ENCODE measurements at places on chromosomes 3 and 15.

DNA sequence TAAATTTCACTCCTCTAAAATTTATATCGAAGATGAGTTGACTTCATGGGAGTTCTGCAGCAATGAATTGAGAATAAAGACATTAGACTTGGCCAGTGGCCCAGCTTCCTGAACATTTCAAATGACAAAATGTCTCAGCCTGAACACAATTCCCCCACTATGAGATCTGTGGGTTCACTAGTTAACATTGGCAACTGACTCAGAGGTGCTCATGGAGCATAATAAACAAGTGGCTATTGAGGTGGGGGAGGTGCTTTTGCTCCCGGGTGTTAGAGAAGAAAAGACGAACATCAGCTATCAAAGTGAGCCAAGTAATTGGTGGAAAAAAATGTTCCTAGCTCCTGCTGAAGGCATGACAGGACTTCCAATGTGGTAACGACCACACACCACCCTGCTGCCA, 6.3 kb downstream of the ATP13A4 start:
- DNase-seq = peak; percentile 79

GRCh38 chr3:128395500-128396162, 71.1 kb downstream of the DNAJB8 start:
- peak; percentile 6 for DNase-seq

GRCh38 chr3:159787794-159788205, 200.8 kb upstream of the IL12A start:
- DNase-seq = no peak

DNA sequence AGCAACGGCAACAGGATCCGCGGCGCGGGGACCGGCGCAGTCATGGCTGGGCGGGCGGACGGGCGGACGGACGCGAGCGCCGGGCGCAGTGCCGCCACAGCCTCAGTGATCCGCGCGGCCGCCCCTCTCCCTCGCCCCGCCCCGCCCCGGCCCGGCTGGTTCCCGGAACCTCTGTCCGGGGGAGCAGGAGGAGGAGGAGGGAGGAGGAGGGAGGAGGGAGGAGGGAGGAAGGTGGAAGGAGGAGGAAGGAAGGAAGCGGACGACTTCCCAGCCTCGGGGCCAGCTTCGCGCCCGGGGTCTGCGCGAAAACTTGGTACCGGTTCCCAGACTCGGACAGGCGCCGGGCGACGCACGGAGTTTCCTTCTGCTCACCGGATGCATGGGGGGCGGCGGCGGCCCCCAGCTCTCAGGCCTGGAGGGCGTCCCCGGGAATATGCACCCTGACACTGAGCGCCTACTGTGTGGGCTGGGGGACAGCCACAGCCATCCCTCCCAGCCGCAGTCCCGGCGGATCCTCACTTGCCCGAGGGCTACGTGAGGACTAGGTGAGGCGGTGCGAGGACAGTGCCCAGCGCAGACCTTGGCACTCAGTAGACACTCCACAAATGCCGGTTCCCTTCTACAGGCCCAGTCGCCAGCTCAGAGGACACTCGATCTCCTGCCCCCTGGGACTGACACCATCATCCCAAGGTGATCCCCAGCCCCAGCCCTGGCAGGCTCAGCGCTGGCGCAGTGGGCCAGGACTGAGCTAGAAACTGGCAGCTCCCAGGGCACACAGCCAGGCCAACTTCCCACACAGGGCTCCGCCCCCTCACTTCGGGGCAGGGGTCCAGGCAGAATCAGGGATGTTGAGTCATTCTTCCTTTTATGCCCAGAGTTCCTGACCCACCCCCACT, at the start of gene SHISA5:
Gene SHISA5 (minus strand): TSS at position 124 of the 896 bp plus-strand sequence. CDS start 80 bp downstream, at position 44.
- DNase-seq = peak; percentile 72

DNA sequence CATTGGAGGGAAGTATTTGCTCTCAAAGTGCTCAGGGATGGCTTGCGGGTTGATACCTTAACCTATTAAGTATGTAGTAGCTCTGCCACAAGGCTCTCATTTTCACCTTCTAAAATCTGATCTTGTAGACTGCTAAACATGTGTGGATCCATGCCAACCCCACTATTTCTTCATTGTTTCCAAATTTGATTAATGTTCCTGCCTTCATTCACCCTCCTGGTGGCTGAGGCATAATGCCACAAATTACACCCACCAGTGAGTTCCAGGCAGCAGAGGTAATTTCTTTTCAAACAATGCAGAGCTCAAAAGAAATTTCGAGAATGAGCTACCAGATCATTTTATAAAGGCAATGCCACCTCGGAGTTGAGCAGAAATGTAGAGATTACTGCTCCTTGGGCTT, 71.0 kb downstream of the EDEM1 start:
- DNase-seq = no peak

DNA sequence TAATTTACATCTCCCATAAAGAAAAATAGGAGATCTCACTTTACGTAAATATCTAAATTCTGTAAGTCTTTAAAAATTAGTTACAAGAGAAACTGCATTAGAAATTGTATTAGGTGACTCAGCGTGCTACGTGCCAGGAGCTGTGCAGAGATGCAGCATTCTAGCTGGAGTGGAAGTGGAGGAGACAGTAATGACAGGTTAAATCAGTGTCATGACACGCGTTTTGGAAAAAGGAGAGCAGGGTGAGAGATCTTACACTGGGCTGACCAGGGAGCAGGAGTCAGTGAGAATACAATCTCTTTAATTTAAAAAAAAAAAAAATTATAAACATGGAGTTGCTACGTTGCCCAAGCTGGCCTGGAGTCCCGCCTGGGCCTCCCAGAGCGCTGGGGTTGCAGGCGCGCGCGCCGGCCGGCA, 635 bp downstream of the TUBGCP5 start:
- no peak for DNase-seq

GRCh38 chr3:74897006-74897405, 282.5 kb upstream of the CNTN3 start:
- no peak for DNase-seq

- DNase-seq = no peak
Observed at GRCh38 chr3:67587811-67588210, 66.6 kb downstream of the SUCLG2 start.

GRCh38 chr15:92901072-92901761, 1.1 kb downstream of the CHD2 start:
- no peak for DNase-seq

- no peak for DNase-seq
Observed at GRCh38 chr15:39411102-39411989, 169.5 kb upstream of the THBS1 start.

DNA sequence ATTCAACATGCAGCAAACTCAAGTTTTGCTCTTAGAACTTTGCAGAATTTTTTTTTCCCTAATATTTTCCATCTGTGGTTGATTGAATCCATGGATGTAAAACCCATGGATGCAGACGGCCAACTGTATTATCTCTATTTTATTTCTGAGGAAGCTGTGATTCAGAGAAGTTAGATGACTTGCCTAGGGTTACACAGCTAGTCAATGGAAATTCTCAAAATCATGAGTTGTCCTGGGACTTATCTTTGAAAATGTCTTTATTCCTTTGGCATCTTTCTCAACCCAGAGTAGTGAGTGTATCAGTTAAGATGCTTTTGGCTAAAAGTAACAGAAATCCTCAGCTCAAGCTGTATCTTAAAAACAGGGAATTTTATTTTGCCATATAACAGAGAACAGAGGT, 107.9 kb upstream of the GALNT15 start:
- no peak for DNase-seq

- DNase-seq = no peak
Observed at GRCh38 chr15:58081456-58081855, 15.9 kb upstream of the ALDH1A2 start.

DNA sequence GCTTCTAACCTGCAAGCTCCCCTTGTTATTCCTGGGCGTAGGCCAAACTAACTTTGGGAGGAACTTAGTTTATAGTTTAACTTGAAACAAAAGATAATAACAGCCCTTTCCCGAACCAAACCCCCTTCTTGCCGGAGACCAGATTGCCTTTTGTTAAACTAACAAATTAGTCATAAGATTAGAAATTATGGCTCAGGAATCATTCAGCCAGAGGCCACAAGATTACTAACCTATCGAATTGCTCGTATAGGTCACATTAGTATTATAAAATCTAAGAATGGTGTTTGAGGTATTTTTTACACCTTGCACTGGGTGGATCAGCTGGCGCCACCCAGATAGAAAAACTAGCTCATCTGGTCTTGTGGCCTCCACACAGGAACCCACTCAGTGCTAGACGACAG, 65.3 kb upstream of the RAP2B start:
- DNase-seq = no peak

DNA sequence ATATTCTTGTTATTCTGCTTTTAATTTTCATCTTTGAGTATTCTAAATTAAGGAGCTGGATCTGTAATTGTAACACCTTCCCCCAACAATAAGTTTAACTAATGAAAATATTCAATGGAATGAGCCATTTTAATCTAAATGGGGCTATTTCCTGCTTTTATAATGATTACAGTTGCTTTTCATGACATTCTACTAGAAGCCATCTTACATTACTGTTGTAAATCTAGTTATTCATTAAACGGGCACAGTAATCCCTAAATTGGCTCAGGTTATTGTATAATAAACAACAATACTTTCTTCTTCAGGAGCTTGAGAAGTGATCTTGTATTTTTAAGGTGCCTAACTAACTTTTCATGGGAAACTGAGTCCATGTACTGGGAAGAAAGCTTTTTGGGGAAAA, 8.5 kb downstream of the FLNB start:
- DNase-seq = no peak

DNA sequence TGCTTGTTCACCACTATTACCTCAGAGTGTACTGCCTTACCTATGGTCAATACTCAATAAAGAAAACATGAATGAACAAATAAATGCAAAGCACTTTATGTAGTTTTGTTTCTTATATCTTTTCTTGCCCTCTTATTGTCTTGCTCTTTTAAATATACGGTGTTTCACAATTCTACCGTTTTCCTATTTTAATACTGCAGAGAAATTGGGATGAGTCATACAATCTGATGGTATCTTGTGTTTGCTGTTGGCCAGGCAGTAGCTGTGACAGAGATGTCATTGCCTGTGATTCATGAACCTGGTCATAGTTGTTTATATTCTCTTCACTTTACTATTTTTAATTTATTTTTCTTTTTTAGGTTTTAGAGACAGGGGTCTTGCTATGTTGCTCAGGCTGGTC, 48.3 kb downstream of the SERP1 start:
- no peak for DNase-seq

DNA sequence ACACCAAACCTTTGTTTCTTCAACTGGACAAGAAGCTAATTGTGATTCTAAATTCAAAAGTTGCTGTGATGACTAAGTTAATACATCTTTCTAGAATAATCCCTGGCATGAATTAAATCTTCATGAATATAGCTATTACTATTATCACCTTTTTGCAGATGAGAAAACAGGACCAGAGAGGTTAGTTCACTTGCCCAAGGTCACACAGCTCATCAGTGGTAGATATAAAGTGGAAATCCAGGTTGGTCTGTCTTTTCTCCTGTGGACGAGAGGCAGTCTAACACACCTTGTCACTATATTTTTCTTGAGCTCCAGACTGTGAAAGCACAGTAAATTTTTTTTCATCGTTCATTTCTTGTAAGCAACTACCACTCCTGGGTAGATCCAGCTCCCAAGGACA, 247.6 kb upstream of the LRTM1 start:
- DNase-seq = no peak

GRCh38 chr3:56423661-56424099, 44.6 kb downstream of the ERC2 start:
- no peak for DNase-seq

DNA sequence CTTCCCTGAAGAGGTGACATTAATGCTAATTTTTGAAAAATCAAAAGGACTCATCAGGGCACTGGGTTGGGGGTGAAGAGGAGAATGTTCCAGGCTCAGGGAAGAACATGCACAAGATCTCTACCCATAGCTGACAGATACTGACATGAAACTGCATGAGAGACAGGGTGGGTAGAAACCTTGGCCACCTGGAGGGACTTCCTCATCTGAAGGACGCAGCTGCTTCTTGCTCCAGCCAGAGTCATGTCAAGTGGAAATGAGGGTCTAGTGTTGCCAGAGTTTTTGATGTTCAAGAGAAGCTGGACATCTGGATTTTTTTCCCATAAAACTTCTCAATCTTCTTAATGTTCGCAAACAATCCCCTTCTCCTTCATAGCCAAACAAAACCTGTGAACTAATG, 29.7 kb downstream of the AMOTL2 start:
- no peak for DNase-seq

DNA sequence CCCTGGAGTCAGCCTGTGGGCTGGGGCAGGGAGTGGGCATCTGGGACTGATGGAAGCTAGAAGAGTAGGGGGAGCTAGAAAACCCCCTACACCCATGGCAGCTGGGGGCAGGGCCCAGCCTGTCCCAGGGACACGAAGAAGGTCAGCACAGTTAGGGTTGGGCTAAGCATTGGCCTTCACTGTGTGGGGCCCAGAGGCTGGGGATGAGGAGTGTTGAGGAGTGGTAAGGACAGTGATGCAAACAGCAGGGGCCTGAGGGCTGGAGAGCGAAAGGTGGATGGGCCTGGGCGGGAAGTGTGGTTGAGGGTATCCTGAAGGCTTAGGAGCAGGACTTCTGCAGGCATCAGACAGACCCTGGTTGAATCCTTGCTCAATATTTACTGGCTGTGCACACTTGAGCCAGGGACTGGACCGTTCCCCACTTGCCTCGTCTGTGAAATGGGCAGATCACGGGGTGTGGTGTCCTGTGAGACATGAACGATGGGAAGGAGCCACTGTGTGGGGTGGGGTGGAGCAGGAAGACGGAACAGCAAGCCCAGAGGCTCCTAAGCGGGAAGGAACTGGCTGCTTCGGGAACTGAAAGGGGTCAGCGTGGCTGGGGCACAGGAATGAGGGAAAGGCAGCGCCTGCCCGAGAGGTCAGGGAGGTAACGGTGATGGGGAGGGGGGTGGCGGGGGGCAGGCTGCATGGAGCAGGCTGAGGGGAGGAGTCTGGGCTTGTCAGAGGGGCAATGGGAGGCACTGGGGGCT, 7.3 kb downstream of the PRKCD start:
- DNase-seq = no peak

DNA sequence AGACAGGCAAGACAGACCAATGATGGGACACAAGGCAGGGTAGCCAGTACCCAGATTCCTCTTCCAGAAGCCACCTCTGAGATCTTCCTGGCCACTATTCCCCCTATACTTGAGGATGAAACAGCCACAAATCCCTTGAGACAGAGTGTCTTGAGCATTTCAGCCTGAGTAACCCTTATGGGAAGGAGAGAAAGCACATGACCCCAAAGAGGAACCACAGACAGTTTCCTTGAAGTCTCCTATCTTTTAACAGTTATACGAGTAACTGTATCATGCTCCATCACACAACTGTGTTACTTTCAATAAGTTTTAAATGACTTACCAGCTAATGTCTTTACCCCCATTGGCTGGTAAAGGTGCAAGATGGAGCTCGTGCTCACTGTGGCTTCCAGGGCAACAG, 9.3 kb downstream of the VIPR1 start:
- no peak for DNase-seq

DNA sequence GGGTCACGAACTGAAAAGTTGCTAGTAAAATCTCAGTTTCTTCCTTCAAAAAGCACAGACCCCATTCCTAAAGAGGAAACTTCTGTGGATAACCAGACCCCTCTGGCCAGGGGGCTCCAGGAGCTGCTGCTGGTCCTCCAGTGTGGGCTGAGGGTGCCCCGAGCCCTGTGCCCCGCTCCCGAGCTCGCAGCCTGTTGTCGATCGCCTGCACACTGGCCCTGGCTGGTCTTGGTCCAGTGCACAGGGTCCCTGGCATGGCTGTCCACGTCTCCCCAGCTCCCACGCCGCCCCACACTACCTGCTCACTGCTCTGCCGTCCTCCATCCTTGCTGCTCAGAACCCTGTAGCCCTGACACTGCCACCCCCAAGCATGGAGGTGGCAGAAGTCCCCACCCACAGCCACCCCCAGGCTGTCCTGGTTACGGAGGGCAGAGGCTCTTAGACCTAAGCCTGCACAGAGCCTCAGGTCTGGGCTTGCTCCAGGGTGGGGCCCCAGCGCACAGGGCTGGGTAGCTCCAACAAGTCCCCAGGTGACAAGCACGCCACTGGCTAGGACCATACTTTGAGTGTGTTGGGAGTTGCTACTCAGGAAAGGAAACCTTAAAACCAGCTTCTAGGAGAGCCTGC, 87.0 kb downstream of the PLXNA1 start:
- DNase-seq = no peak

Data from midbrain (tissue), 1 donor.